Activated naive CD4-positive, alpha-beta T cell treated with anti-CD3 and anti-CD28 coated beads for 36 hours (primary cell): ENCODE measurements at places on chromosomes 7 and 10.

- peaks cover 5% of the 10 kb centered on the region for H3K4me1 ChIP-seq
- peaks cover 10% of the 10 kb centered on the region for H3K36me3 ChIP-seq
These were observed 21.9 kb downstream of the PCBD1 start for GRCh38 chr10:70866424-70866823.

DNA sequence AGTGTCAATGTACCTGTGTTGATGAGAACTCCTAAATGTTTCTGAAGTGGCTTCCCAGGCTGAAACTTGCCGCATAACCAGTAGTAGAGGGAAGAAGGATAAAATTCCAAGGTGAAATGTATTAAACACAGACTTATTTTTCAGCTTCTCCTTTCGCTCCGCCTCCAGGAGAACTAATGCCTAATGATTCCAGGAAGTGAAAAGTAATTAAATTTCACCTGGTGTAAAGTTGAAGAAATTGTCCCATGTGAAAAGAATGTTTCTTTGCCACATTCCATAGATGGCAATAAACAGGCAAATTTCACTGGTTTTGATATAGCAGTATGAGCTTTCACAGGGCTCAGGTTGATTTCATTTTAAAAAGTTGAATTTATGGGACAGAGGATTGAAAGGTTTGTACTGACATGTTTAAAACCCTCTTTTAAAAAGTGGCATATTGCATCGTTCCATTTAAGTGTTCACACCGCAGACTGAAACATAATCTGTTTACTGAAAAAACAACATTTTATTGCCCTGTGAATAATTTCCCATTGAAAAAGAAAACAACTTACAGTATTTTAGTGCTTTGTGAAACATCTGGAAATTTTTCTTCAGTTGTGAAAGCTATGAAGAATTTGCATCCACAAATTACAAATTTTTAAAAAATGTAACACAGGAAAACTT, 453.4 kb upstream of the NFE2L3 start:
- H3K36me3 ChIP-seq = no peaks in the 10 kb centered on the region
- DNase-seq = no peak
- H3K27ac ChIP-seq = no peak overlapping the region
- H3K4me1 ChIP-seq = no peaks in the 10 kb centered on the region

GRCh38 chr7:148192491-148192890, 398.1 kb upstream of the C7orf33 start:
- H3K4me3 ChIP-seq = no peak overlapping the region
- H3K36me3 ChIP-seq = no peaks in the 10 kb centered on the region
- no peaks in the 10 kb centered on the region for H3K4me1 ChIP-seq
- H3K27me3 ChIP-seq = no peaks in the 10 kb centered on the region
- H3K27ac ChIP-seq = no peak overlapping the region

GRCh38 chr7:153440715-153441114, 611.5 kb upstream of the DPP6 start:
- no peaks in the 10 kb centered on the region for H3K36me3 ChIP-seq
- no peaks in the 10 kb centered on the region for H3K4me1 ChIP-seq
- no peak for DNase-seq
- H3K27ac ChIP-seq = no peak overlapping the region

DNA sequence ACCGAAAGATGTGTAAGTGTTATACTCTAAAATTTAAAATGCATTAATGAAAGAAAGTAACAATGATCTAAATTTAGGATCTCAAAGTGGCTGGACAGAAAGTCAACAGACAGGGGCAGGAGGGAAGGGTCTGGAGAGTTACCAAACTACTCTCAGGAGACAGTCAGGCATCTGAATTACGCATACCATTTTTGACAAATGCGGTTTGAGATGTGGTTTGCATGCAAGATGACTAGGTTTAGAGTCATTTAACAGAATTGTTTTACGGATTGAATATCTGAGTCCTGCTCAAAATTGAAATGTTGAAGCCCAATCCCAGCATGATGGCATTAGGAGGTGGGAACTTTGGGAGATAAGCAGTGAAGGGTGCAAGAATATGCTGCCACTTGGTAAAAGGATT, 314.1 kb downstream of the WDR11 start:
- H3K4me3 ChIP-seq = no peak overlapping the region
- DNase-seq = no peak
- H3K27me3 ChIP-seq = no peaks in the 10 kb centered on the region
- H3K4me1 ChIP-seq = no peaks in the 10 kb centered on the region
- no peak overlapping the region for H3K27ac ChIP-seq
- no peaks in the 10 kb centered on the region for H3K36me3 ChIP-seq

DNA sequence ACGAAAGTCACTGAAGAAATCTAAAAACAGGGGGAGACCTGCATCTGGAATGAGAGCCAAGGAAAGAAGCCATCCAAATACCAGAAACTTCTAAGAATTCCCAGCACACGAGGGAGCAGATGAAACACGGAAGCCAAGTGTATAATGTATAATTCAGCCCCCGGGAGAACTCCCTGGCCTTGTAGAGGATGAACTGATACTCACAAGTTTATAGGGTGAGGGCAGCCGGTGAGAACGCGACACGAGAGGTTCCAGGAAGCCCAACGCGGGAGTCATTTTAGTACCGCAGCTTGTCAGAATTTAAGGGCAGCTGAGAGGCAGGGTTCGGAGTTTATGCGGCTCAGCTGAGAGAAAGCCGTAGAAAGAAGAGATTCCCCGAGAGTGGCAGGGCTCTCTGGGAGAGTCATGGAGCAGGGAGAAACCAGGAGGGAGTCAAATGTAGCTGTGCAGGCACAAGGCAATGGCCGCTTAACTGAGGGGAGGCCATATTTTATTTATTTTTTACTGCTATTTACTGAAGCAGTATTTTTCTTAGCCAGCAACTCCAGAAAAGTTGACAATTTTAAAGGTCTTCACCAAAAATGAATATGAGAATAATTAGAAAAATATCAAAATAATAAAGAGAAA, 164.0 kb downstream of the NPSR1 start:
- H3K27ac ChIP-seq = no peak overlapping the region
- H3K27me3 ChIP-seq = peaks cover 4% of the 10 kb centered on the region
- no peaks in the 10 kb centered on the region for H3K4me1 ChIP-seq
- no peaks in the 10 kb centered on the region for H3K36me3 ChIP-seq

GRCh38 chr7:151805191-151805590, 71.7 kb downstream of the PRKAG2 start:
- H3K36me3 ChIP-seq = no peaks in the 10 kb centered on the region
- no peak overlapping the region for H3K4me3 ChIP-seq
- DNase-seq = no peak
- H3K27ac ChIP-seq = no peak overlapping the region
- no peaks in the 10 kb centered on the region for H3K4me1 ChIP-seq
- no peaks in the 10 kb centered on the region for H3K27me3 ChIP-seq
